ENCODE measurements at places on chromosomes 5 and 9. TPM values are rescaled to one million over a fixed set of nuclear protein-coding genes. Genes with fewer than 3 reads are reported as not detected.

GRCh38 chr9:122005597-122005996, 87.5 kb downstream of the TTLL11 start:
- DNase-seq = no peak

DNA sequence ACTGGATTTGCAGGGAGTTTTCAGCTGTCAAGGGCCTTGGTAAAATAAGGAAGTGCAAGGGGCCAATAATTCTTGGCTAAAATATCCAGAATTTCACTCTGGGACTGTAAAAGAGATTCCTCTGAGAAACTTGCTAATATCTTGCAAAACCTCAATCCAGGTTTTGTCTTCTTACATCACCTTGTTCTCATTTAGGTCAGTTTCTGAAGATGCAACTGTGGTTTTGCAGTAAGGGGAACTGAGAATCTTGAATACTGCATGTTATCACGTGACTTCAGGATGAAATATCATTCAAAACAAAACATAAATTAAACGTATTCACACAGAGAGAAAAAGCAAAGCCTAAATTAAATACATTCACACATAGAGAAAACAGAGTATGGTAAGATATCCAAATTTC, 35.0 kb upstream of the RIC1 start:
- DNase-seq = no peak

The KCNIP1 gene
- total RNA-seq = 0.20 TPM

DNA sequence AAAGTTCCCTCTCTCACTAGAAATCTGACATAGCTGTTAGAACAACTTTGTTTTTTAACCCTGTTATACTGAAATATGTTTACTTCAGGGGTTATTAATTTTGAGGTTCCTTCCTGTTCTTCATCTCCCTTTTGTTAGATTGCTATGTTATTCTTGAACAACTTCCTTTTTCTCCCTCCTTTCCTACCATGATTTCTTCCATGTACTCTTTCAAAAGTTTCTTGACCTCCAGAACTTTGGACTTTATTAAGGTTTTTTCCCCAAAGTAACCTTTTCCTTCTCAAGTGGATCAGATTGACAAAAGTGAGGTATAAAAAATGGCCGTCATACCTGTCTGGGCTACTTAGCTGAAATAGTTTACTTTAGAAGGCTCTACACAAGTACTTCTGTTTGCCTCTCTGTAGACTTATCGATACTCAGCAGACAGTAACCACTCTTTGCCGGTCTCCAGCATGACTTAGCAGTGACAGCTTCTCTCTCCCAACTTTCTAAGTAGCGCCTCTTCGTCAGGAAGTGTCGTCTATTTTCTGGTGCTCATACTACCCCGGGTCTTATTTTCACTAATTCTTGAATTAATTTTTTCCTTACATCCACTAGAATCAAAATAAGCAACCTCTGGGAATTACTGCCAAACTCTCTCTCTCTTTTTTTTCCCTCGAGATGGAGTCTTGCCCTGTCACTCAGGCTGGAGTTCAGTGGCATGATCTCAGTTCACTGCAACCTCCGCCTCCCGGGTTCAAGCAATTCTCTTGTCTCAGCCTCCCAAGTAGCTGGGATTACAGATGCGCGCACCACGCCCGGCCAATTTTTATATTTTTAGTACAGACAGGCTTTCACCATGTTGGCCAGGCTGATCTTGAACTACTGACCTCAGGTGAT, 19.7 kb downstream of the NFIL3 start:
- no peak for DNase-seq

The PDE6A gene
- total RNA-seq = 0.05 TPM

The SPINK13 gene
- not detected for total RNA-seq

- no peak for DNase-seq
Measured at GRCh38 chr5:179211068-179211467, 134.2 kb downstream of the ADAMTS2 start.

DNA sequence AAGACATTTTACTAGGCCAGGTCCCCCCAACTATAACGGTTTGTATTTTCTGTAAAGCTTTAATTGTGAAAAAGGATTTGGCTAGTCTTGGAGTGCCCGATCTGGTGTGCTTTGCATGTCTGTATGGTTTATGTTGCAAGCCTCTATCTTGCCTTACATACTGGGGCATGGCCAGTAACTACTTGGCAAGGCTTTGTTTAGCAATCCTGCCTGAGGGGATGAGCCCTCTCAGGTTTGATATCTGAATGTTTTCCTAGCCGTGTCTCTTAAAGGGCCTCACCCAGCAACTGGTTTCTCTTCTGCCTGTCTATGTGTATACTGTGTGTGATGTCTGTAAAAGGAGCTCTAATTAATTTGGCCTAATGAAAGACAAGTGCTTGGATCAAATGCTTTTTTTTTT, 61.3 kb upstream of the SPINK5 start:
- DNase-seq = no peak

- DNase-seq = no peak
Measured at GRCh38 chr9:85640425-85640824, 101.3 kb downstream of the AGTPBP1 start.

The CDKN2A gene
- total RNA-seq = not detected

The QRFP gene
- not detected for total RNA-seq

The SLC36A2 gene
- 0.22 TPM for total RNA-seq

DNA sequence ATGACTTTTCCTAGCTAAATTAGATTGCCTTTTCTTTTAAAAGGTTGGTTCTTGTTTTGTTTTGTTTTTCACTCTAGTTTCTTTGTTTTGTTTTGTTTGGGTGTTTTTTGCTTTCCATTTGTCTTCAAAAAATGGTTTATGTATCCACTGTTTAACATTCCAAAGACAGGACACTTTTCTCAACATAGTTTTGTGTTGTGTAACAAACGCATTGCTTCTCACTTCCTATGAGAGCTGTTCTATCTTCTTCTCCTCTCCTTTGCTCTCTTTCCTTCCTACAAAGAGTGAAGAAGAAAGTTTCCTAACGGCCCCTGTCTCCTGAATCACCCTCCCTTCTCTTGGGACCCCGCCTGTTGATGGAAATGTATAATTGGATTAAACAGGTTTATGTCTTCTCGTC, 539.7 kb downstream of the ACTL7B start:
- DNase-seq = no peak

The MLLT3 gene
- total RNA-seq = 15.4 TPM

Data from left ventricle myocardium superior (tissue), 1 donor.